ENCODE measurements at places on chromosomes 1 and 21. TPM values are rescaled to one million over a fixed set of nuclear protein-coding genes. Genes with fewer than 3 reads are reported as not detected.

DNA sequence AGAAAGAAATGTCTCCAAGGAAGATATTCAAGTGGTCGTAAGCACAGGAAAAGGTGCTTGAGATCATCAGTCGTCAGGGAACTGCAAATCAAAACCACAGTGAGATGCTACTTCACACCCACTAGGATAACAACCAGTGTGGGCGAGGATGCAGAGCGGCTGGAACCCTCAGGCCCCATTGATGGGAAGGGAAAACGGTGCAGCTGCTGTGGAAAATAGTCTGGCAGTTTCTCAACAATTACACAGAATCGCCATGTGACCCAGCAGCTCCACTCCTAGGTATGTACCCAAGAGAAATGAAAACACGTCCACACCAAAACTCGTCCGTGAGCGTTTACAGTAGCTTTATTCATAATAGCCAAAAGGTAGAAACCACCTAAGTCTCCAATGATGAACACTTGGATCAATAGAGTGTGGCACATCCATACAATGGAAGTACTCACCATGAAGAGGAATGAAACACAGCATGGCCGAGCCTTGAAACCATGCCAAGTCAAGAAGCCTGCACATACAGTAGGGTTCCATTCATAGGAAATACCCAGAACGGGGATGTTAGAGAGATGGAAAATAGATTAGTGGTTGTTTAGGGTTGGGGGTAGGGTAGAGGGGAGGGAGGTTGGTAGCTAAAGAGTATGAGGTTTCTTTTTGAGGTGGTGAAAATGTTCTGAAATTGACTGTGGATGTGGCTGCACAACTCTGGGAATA lies 6.1 kb downstream of the DFFB start:
- DNase-seq: no peak

GRCh38 chr1:224183591-224184312 lies 712 bp downstream of the DEGS1 start:
- DNase-seq: no peak

DNA sequence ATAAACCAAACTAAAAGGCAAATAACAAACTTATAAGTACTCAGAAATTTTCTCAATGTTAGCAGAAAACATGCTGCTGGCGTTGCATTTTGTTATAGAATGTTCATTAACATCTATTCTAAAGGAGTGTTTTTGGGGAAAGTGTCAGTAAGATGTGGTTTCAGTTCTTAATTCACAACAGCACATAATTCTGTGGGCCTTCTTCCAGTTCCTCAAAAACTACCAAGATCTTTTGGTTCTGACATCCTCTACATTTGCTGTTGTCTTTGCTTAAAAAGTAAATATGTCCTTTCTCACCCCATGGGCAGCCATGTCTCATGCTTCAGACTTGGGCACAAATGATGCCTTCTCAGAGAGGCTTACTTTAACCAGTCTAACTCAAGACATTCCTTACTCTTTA lies 152.5 kb downstream of the CDC7 start:
- DNase-seq: no peak

DNA sequence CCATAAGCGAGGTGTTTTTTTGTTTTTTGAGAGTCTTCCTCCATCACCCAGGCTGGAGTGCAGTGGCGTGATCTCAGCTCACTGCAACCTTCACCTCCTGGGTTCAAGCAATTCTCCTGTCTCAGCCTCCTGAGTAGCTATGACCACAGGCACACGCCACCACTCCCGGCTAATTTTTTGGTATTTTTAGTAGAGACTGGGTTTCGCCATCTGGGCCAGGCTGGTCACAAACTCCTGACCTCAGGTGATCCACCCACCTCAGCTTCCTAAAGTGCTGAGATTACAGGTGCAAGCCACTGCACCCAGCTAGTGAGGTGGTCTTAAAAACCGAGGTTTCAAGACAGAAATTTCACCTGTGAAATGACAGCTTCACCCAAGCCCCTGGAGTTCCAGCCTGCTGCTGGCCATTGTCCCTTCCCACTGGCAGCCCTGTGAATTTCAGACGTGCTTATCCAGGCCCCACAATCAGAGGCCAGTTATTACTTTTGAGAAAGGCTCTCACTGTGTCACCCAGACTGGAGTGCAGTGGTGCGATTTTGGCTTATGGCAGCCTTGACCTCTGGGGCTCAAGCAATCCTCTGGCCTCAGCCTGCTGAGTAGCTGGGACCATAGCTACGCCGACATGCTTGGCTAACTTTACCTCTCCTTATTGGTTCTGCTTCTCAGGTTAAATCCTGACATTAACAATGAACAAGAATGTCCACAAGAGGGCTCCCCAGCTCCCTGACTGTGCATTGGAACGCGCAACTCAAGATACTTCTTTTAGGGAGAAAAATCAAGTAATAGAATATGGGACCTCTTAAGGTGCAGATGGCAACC lies 19.4 kb downstream of the ENO1 start:
- DNase-seq: no peak

- DNase-seq: no peak
Measured at GRCh38 chr1:24904731-24905354, 25.2 kb downstream of the RUNX3 start.

GRCh38 chr1:200442537-200443156 lies 32.8 kb upstream of the ZNF281 start:
- no peak for DNase-seq

GRCh38 chr1:165524639-165525285 lies 19.0 kb upstream of the LRRC52 start:
- no peak for DNase-seq

GRCh38 chr1:186869526-186870228 lies 40.9 kb downstream of the PLA2G4A start:
- DNase-seq: no peak

- no peak for DNase-seq
Measured at GRCh38 chr21:26965907-26966581, 844 bp downstream of the ADAMTS5 start.

GRCh38 chr1:81340239-81340638 lies 460.5 kb upstream of the ADGRL2 start:
- DNase-seq: no peak

DNA sequence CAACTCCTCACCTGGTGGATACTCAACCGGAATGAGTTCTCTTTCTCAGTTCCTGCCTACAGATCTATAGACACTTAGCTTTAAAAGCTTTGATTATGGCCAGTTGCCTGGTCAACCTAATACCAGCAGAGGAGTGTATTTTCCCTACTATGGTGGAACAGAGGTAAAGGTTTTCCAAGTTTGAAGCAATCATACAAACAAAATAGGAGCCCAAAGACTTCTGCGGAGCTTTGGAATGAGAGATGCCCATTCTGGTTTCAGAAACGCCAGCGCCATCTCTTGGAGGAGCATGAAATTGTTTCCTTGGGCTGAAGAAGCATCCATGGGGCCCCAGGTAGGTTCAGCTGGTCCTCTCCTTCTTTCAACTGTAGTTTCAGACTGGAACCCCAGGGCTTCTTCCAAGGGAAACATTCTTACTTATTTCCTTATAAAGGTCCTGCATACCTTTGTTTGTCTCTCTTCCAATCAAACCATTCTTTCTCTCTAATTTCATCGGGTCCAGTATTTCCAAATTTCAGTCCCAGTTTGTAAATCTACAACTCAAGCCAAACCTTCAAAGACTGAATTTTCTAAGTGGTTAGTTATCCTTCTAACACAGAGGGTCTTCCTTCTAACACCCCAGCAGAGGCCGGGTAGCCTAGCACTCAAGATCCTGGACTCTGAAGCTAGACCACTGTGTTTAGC lies 95.9 kb downstream of the KCNJ15 start:
- DNase-seq: peak; percentile 67

- no peak for DNase-seq
Measured at GRCh38 chr1:214491468-214492146, 59.8 kb downstream of the PTPN14 start.

Gene SPATA46
- 0.08 TPM for polyA plus RNA-seq

Gene LYPLAL1
- polyA plus RNA-seq: 51.7 TPM

Gene INTS7
- polyA plus RNA-seq: 19.0 TPM

Gene RGS4
- 19.3 TPM for polyA plus RNA-seq

Gene HCRTR1
- polyA plus RNA-seq: 0.09 TPM

Gene CASQ2
- 0.50 TPM for polyA plus RNA-seq

Gene DCST2
- polyA plus RNA-seq: 1.1 TPM

Gene DENND2C
- polyA plus RNA-seq: 4.0 TPM

Gene OR2T33
- not detected for polyA plus RNA-seq

Gene RHD
- polyA plus RNA-seq: 0.57 TPM
